Stimulated activated CD8-positive, alpha-beta memory T cell treated with anti-CD3 and anti-CD28 coated beads, Interleukin-15, amount 100 ng/mL, for 4 hours (primary cell): ENCODE measurements at places on chromosomes 2 and 18.

DNA sequence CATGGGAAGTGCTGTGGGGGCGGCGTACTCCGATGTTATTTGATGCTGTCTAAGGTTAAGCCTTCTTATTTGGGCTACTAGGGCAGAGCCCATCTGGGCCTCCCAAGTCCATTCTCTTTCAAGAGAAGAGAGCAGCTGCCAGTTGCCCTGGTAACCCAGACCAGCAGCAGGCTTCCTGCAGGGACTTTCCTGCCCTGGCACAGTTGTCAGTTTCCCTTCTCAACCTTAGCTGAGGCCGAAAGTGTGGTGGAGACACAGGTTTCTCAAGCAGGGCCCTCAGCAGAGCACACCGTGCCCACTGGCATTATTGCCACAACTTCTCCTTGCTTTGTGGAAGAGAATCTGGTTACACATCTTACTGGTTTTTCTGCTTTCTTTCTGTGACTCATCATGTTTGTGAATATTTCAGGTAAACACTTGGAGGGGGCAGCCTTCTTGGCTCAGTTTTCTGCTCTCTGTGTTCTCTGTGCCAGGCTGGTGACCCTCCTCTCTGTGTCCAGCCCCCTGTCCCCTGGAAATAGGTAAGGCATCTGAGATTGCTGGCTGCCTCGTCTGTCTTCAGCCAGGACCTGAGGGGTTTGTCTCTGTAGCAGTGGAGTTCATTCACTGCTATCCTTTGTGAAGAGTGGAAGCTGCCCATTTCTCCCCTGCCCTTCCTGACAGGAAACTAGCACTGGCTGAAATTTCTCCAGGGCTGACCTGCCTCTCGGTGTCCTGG is 111.0 kb downstream of the B3GNT2 start:
- no peak for DNase-seq

- DNase-seq: no peak
Measured at GRCh38 chr18:58915995-58916394, 51.3 kb downstream of the ZNF532 start.

DNA sequence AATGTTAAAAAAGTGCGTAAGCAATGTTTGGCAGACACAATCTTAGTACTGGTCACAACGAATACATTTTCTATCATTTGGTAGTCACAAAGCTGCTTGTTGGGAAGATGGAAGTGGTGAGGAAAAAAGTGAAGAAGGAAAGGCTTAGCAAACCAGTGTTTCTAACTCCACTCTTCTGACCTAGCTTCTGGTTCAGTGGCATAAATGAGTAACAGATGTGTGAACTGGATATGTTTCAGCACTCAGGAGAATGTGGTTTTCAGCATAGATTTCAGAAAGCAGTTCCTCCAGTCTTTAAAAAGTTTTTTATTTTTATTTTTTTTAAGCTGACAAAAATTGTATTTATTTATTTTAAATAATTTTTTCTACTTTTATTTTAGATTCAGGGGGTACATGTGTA is 357.1 kb downstream of the CPS1 start:
- DNase-seq: no peak

- no peak for DNase-seq
Measured at GRCh38 chr2:158357699-158358098, 98.9 kb downstream of the CCDC148 start.

- DNase-seq: no peak
Measured at GRCh38 chr18:79637921-79638909, 41.4 kb upstream of the CTDP1 start.

- no peak for DNase-seq
Measured at GRCh38 chr2:7333189-7333765, 416.1 kb downstream of the RNF144A start.

DNA sequence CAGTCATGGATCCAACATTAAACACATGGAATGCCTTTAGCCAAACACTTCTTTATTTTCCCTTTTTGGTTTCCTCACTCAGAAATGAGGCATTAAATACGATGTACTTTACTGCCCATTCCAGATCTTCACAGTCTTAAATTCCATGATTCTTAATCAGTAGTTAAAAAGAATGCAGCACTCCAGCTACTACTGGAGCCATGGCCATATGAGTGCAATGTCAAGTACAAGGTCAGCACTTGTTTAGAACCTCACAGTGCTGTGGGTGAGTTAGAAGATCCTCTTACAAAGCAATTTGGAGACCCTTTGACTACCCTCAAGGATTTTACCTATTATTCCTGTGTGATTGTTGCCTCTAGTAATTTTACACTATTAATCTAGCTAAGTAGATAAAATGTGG is 550.3 kb upstream of the LRRTM1 start:
- DNase-seq: no peak

DNA sequence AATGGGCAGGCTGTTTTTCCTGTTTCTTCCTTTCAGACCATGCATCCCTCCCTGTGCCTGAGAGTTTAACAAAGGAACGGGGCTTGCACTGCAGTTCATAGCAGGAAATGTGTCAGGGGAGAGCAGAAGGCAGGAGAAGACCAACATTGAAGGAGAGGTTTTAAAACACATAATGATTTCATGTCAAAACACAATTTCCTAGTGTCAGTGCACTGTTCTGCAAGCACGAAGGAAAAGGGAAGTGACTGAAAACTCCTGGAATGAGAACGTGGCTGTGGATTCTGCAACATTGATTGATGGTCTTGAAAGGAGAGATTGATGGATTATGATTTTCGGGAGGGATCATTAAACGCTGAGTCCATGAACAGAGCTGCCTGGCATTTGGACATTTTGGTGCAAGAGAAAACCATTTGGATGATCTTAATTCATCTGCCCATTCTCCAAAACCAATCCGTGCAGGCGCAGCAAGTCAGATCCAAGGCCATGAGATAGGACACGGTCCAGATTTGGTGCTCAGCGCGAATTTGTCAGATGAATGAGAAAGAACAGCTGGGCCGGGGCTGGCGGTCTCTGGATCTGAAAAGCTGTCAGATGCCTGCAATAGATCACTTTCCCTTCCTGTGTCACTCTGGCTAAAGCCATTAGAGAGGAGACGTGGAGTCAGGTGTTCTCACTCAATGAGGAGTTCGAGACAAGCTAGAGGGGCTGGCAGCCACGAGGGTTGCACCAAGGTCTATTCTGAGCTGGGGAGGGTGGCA is 38.4 kb downstream of the C1QL2 start:
- DNase-seq: no peak

- DNase-seq: no peak
Measured at GRCh38 chr18:78144669-78145068, 834.9 kb upstream of the SALL3 start.

- no peak for DNase-seq
Measured at GRCh38 chr2:122384768-122385333, 629.4 kb downstream of the TSN start.

DNA sequence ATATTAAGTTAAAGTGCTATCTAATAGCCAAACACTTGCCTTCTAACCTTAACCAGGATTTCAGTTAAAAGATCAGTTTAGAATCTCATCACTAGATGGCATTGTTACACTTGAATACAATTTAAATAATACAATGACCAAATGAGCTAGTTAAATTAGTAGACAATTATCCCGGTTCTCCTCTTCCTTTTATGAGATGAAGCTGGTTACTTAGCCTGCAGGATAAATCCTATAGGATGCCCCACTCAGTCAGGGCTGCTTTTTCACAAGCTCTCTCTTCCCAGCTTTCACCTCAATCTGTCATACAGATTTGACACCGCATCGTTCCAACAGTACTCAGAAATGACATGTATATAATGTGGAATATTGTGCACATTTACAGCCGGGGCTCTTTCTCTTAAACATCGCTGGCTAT is 678.8 kb downstream of the KCNJ3 start:
- no peak for DNase-seq

- DNase-seq: no peak
Measured at GRCh38 chr2:159753797-159754196, 41.5 kb downstream of the MARCHF7 start.

- no peak for DNase-seq
Measured at GRCh38 chr2:42312106-42312505, 48.9 kb downstream of the COX7A2L start.

DNA sequence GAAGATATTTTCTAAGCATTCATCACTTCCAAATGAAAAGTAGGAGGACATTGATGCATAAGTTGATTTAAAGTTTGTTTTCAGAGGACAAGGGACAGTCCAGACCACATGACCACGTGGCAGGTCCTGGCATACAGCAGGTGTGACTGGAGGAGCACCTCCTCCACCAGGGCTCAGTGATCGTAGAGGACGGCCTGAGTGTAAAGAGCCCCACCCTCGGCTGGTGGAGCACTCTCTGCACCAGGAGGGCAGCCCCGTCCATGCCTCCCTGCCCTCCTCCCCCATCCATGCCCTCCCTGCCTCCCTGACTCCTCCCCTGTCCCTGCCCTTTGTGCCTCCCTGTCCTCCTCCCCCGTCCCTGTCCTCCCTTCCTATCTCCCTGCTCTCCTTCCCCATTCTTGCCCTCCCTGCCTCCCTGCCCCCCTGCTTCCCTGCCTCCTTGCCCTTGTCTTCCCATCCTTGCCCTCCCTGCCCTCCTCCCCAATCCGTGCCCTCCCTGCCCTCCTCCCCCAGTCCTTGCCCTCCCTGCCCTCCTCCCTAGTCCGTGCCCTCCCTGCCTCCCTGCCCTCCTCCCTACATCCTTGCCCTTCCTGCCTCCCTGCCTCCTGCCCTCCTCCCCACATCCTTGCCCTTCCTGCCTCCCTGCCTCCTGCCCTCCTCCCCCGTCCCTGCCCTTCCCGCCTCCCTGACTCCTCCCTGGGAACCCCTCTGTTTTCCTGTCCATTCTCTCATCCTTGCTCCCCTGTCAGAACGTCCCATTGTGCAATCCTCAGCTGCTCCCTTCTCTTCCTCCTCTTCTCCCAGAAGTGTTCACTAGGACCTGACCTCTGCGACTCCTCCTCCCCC is 47.9 kb downstream of the ANKMY1 start:
- no peak for DNase-seq

GRCh38 chr2:109447776-109448175 is 166.0 kb downstream of the SEPTIN10 start:
- no peak for DNase-seq

DNA sequence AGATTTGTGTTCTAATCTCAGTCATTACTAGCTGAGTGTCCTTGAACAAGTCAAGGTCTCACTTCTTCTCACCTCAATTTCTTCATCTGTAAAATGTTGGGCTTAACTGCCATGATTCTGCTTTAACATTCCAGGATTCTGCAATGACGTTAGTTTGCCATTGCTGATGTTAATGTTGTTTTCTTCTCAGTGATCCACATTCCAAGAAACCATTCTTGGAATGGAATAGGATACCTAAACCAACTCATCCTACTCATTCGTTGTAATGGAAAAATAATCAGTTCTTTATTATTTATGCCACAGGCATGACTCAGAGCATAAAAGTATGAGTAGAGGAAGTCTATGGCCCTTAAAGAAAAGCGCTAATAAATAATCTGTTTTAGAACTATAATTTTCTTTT is 140.2 kb upstream of the ETAA1 start:
- no peak for DNase-seq

DNA sequence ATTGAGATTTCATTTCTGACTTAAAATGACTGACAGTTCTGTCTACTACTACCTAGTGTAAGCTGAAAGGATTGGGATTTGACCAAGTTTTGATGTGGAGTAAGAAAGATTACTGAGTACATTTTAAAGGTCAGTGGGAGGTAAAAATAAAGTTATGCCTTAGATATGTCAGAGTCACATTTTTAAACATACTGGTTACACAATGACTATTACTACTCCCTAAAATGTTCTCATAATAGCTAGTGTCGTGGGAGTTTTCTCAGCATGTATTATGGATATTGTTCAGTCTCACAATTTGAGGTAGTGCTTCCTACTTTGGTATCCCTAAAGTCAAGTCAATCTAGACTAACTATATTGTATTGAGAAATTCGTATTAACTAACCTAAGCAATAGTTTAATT is 1092.5 kb downstream of the LRP1B start:
- DNase-seq: no peak

- DNase-seq: no peak
Measured at GRCh38 chr2:172539767-172540166, 16.1 kb upstream of the PDK1 start.

- DNase-seq: no peak
Measured at GRCh38 chr2:162401871-162402270, 57.9 kb downstream of the GCA start.

- peak; percentile 1 for DNase-seq
Measured at GRCh38 chr18:42298759-42299675, 344.0 kb downstream of the PIK3C3 start.

DNA sequence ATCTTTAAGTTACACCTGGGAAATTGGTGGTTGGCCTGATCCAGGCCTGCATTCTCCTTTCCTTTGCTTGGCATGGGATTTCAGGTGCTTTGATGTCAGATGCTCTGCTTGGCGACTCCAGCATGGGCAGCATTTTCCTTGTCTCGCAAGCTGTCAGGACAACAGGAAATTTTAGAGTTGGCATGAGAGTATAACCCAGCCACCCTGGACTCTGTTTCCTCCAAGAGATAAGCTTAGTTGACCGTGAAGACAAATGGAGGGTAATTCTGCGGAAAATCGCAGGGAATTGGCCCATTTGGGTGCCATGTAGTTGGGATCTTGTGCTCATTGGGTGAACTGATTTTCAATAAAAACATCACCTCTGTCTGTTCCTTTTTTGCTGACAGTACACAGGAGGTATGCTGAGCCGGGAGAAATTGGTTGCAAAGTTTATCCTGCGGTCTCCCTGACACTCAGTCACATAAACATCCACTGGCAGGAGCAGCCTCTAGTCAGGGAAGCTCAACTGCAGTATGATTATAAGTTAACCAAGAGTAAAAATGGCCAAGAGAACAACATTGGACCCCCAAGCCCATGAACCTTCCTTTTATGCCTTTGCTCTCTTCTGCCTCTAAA is 409.9 kb downstream of the SETBP1 start:
- no peak for DNase-seq

GRCh38 chr2:45765728-45766254 is 114.3 kb downstream of the PRKCE start:
- DNase-seq: no peak

DNA sequence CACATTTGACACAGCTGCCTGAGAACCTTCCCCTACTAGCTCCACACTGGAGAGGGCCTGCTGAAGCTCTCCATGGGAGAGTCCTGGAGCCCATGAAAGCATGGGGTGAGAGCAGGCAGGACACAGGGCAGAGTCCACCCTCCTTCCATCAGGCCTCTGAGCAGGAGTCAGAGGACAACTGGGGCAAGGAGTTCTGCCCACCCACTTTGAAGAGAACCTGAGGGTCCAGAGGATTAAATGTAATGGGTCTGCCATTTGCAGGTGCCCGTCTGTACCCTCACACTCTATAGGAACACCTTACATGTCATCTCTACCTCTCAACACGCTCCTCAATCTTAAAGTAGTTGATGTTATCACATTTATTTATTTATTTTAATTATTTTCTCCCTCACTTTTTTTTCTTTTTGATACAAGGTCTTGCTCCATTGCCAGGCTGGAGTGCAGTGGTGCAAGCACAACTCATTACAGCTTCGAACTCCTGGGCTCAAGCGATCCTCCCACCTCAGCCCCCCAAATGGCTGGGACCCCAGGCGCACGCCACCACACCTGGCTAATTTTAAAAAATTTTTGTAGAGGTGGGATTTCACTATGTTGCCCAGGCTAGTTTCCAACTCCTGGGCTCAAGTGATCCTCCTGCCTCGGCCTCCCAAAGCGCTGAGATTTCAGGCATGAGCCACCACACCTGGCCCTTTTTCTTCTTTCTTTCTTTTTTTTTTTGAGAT is 10.2 kb downstream of the ADRA2B start:
- no peak for DNase-seq
